A172 (cell line): ENCODE measurements at places on chromosomes 7 and 10. TPM values are rescaled to one million over a fixed set of nuclear protein-coding genes. Genes with fewer than 3 reads are reported as not detected.

DNA sequence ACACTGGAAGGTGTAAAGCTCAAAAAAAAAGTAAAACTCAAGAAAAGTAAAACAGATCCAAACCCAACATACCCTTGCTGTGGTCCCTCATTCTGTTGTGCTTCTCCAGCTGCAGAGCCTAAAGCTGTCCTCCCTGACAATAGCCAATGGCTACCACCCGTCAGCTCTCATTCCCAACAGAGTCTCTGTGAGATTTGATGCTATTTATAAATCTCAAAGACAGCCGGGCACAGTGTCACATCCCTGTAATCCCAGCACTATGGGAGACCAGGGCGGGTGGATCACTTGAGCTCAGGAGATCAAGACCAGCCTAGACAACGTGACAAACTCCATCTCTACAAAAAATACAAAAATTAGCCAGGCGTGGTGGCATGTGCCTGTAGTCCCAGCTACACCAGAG is 116.0 kb downstream of the KMT2E start:
- DNase-seq, result no peak

DNA sequence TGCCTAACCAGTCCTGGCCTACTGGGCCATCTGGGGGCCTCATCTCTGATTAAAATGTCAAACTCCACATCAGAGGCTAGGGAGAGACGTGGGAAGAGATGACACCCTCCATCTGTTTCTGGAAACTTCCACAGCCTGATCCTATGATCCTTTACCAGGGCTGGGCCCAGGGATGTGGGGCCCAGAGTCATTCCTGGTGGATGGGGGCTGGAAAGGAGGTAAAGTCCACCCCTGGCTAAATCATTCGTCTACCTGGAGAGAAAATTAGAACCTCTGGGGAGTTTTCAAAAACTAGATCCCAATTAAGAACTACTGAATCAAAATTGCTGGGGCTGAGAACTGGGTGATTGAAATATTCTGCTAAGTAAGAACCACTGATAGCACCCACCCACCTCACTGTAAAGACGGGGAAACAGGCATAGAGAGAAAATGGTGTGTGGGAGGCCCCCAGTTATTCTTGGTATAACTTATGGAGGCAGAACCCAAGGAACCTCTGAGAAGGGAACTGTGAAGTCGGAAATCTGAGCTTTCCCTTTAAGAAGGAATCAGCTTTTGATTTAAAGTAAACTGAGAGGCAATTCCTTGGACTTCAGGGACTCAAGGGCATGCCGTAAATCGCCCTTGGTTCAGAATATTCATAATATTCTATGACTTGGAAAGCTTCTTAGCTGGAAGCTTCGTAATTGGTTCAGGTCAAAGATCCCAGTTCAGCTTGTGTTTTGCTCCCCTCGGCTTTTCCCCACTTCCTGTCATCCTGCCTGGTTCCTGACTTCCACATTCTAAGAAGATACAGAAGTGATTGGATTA is 53.1 kb downstream of the PRKAG2 start:
- DNase-seq, result no peak

- DNase-seq, result no peak
Measured at GRCh38 chr7:68816491-68816890, 781.8 kb upstream of the AUTS2 start.

ADGRA1 gene
- 0.24 and 0.43 TPM in 2 replicates for total RNA-seq

RNF32 gene
- not detected in 2 replicates for total RNA-seq
